ENCODE measurements at places on chromosomes 6 and 20.

- DNase-seq: peak; percentile 82
Observed at GRCh38 chr20:25136643-25137559, 55.0 kb upstream of the VSX1 start.

- no peak for DNase-seq
Observed at GRCh38 chr6:149137594-149137993, 179.9 kb upstream of the TAB2 start.

DNA sequence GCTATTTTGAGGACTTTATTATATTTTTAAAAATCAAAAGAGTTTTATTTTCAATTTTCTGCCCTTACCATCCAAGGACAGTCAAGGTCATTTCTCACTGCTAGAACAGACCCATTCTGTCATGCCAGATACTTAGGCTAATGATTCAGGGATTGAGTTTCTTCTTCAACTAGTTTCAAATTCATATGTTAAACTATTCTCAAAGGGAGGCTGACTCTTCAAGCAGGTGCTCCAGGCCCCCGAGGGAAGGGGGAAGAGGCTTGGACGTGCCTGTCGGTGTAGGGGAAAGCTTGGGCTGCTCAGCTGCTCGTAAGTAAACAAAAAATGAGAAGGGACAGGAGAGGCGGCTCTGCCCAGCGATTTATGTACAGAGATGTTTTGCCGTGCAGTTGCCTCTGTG, 69.4 kb upstream of the MYLIP start:
- no peak for DNase-seq

GRCh38 chr20:43955062-43955749, 40.6 kb downstream of the TOX2 start:
- DNase-seq: peak; percentile 97

DNA sequence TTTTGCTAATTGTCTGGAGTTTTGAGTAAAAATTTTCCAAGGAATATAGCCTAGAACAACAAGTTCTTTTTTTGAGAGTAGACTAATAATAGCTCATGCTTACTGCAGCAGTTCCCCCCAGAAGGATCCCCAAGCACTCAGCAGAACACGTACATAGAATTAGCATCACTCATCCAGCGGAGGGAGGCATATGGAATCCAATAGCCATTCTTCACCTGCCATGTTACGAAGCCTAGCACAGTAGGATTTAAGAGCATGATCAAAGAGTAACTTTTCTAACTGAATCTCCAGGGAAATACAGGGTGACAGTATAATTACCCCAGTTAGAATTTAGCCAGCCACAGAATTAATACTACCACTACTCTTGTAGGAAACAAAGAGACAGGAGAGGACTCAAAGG, 511.7 kb upstream of the NOX3 start:
- no peak for DNase-seq

GRCh38 chr6:79570129-79571029, 33.1 kb upstream of the LCA5 start:
- peak; percentile 39 for DNase-seq

GRCh38 chr20:36969478-36970186, 18.1 kb upstream of the SAMHD1 start:
- DNase-seq: no peak

DNA sequence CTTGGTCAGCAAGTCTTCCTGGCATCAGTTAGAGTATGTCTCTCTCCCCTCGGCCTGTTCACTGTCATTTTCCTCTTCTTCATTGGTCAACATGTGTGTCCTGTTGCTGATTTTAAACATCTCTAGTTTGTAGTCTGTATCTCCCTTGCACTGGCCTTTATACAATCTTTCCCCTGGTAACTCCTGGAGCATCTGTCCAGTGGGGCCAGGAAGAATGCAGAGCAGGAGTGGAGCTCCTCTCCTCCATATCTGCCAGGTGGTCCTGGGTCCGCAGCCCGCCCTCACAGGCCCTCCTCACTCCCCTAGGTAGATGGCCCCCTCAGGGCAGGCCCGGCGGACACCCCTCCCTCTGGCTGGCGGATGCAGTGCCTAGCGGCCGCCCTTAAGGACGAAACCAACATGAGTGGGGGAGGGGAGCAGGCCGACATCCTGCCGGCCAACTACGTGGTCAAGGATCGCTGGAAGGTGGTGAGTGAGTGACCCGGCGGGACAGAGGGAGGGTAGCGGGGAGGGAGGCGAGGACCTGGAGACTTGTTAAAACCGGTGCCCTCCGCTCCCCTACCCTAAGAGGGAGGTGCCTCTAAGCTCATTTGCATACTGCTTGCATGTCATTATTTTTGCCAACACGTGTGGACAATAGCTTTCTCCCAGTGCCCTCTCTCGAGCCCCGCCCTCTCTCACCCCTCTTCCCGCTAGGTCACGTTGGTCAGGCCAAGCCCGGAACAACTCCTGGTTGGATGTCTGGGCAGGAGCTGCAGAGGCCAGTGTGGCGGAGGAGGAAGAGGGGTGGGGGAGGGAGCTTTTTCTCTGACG, 3.2 kb downstream of the TTBK1 start:
- no peak for DNase-seq

All from HS-5 (cell line).